Stimulated activated CD8-positive, alpha-beta memory T cell treated with anti-CD3 and anti-CD28 coated beads, Interleukin-4, amount 100 ng/mL, for 4 hours (primary cell): ENCODE measurements at places on chromosomes 1 and 21.

- no peak for DNase-seq
Measured at GRCh38 chr1:162168261-162168660, 98.8 kb downstream of the NOS1AP start.

DNA sequence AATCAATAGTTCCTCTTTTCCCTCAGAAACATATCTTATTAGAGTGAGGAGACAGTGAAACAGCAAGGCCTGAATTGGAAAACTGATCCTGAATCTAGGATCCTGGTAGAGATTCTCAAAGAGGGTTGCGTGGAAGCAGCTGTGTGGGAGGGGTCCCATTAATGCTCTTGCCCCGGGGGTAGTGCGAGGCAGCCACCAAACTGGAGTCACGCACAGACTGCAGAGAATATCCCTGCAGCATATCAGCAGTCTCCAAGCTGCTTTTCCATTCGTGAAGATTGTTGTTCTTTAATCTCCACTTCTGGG lies 150.1 kb downstream of the DISC1 start:
- DNase-seq, result no peak

- DNase-seq, result no peak
Measured at GRCh38 chr1:15455522-15455921, 1.0 kb upstream of the CELA2A start.

DNA sequence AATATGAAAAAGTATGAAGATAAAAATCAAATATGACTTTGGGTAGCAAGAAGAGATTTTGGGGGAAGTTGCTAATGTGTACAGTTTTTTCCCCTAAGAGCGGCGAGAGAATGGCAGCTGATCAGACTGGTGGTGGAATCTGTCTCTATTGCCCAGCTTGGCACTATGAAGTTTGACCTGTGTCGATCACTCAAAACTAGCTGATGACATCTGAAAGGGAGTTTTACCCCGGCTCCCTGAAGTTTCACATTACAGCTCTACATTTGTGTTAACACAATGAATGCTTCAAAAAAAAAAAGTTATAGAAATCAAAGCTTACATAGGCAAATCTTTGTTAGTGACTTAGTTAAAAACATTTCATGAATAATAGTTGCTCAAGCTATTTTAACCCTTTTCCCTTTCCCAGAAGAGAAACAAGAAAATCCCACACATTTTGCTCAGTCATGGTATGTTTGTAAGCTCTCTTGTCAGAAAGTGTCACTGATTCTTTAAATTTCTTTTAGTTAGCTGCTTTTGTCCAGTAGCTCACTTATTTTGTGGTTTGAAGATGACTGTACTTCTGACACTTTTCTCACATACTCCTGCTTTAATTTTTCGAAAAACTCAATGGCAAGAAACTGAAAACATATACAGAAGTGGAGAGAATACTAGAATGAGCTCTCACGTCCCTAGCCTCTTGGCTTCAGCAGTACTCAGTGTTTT lies 41.3 kb downstream of the DYRK1A start:
- no peak for DNase-seq

- no peak for DNase-seq
Measured at GRCh38 chr1:195376190-195376589, 1232.0 kb downstream of the KCNT2 start.

DNA sequence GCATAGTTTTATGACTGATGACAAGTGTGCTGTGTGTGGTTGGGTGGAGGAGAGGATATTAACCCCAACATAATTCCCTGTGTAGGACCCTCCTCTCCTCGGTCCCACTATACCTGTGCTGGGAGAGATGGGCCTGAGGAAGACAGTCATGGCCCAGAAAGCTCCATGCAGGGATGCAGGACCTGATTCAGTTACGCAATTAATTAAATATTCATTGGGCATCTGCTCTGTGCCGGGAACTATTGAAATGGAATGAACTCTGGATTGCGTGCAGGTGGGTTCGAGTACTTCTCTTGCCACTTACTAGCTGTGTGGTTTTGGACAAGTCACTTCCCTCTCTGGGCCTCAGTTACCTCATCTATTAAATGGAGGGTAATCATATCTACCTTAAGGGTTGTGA lies 74.6 kb downstream of the CD247 start:
- no peak for DNase-seq

DNA sequence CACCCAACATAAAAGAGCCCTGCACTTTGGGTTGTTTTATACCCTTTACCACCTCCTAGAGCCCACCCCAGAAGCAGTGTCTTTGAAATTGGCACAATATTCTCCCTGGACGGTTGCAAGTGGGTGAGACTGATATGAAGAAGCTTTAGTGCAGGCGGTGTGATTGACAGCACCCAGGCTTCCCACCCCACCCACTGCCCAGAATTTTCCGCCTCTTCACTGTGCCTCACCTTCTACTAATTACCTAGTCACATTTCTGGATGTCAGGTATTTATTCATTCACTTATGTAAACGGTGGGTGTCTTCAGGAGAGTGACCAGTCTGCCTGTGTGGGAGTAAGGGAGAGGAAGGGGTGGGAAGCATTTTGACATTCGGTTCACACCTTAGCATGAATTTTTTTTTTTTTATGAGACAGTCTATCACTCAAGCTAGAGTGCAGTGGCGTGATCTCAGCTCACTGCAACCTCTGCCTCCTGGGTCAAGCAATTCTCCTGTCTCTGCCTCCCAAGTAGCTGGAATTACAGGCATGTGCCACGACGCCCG lies 1.7 kb upstream of the FAM89A start:
- DNase-seq, result no peak
